ENCODE measurements at places on chromosomes 1 and 21.

- no peak for DNase-seq
These were observed 29.4 kb upstream of the PPP2R5A start for GRCh38 chr1:212255705-212256307.

DNA sequence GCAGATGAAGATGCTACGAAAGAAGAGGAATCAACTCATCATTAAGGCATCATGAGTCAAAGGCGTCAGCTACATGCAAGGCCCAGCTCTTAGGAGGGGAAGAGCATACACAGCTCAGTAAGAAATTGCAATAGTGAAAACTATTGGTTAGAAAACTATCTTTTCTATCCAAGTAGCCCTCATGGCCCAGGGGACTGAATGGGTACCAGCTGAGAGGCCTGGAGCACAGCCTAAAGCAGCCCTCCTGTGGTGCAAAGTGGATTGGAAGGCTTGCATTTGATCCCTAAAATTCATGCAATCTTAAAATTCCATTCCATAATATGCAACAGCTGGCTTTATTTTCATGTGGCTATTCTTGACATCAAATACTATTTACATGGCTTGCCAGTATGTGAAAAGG, 251.8 kb upstream of the USP24 start:
- no peak for DNase-seq

DNA sequence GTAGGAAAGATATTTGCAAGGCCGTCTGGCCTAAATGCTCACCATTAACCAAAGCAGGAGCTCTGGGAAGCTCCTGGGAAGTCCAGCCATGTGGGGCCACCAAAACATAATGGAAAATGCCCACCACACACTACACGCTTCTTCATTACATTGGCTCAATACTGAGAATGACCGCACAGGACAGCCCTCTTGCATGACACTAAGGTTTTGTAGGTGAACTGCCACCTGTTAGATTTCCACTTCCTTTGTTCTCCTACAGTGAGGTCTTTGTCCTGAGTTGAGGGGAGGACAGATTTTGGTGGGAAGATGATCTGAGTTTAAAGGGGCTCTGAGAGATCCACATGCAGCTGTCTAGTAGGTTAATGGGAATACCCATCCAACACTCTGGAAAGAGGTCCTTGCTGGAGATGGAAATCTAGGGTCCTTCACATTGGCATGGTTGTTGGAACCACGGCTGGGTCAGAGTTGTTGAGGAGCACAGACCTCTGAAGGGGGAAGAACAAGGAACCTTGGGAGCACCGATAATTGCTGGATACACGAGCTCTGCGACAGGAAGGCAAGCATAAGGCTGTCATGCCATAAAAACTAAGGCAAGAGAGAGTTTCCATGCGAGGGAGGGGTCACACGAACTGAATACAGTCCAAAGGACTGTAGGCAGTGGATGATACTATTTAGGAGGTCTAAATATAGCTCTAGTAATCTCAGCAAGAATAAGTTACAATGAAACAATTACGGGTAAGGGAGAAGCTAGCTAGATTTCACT, 105.5 kb upstream of the IRF2BP2 start:
- DNase-seq: no peak

DNA sequence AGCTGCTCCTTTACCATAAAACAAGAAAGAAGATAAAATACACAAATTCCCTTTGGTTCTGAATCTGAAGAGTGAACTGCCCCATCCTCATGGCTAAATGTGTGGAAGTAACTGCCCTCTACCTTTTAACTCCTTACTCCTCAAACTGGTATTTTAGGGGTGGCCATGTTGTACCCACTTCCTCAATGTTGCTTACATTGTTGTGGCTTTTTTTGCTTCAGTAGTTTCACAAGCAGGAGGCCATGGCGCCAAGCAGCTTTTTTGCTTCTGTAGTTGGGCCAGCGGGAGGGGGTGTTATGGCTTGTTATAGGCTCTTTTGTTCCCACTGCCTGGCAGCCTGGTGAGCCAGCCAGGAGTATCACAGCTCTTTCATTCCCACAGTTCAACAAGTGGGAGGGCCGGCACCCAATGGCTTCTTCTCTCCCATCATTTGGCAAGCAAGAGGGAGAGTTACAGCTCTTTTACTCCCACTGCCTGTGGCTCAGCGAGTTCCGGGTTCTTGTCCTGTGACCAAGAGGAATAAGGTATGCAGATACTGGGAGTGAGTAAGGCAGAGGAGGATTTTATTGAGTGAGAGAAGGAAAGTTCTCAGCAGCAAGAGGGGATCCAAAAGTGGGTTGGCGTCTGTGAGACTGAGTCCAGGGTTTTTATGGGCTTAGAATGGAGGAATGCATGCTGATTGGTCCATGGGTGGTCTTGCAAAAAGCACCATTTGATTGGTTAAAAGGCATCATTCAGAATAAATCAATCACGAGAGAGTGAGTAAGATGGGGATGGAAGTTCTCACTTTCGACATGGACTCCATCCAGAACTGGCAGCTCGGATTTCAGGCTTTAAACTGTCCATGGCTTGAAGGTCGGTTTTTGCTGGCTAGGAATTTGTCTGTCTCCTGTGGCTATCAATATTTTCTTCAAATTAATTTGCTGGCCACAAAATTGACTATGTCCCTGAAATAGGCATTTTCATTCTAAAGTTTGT, 429.6 kb downstream of the HLX start:
- no peak for DNase-seq

DNA sequence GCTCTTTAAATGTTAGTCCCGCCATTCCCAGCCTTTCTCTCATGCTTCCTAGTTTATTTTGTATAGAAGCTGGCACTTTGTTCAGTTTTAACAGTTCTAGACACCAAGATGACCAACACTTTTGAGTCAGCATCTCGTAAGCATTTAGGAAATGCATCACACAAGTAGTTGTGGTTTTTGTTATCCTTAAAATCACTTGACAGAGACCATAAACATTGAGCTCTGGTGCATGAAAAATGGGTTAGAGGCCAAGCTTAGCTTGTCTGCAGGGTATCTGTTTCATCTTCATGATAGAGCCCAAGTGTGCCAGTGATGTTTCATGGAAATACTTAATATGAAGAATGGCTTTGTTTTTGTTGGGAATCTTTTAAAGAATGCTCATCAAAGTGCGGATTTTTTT, 159.7 kb downstream of the DISP1 start:
- DNase-seq: no peak

DNA sequence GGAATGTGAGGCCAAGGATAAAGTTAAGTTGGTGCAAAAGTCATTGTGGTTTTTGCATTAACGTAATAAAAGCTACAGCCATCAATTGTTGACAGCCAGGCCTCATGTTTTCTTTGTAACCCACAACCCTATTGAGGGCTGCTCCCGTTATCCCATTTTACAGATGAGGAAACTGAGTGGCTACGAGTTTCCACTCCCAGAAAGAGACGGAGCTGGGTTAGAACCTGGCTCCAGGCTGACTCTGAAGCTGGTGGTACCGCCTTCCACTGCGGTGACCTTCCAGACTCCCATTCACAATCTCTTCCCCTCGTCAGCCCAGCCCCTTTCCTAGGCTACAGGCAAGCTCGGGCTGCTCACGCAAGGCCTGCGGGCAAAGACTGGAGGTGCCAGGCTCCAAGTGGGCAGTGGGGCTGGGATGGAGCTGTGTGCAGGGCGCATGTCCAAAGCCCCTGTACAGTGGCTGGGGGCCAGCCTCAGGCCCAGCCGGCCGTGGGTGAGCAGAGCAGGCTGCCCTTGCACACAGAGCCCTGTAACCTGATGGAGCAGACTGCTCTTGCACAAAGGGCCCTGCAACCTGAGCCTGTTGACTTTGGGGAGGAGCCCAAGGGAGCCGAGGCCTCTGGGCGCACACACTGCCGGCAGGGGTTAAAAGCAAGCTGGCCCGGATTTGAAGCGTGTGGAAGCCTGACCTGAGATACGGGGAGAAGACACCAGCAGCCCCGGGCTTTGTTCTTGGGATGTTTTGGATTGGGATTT, 97.4 kb upstream of the TMPRSS2 start:
- peak; percentile 70 for DNase-seq

GRCh38 chr1:113647164-113647563, 112.1 kb downstream of the PHTF1 start:
- no peak for DNase-seq

DNA sequence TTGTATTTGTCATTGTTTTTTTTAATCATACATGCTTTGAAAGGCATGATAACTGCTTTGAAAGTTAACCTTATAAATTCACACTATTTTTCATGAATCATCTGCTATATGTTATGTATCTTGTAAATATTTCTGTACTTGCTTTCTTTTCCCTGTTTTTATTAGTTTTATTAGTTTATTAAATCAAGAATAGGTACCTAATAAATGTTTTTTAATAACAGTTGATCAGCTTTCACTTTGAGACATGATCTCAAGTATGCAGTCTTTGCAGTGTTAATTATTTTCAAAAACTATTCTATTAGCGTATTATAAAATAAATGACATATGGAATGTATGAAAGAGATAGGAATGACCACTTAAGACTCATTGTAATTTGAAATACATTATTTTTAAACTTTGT, 110.8 kb upstream of the TENT5C start:
- DNase-seq: no peak

DNA sequence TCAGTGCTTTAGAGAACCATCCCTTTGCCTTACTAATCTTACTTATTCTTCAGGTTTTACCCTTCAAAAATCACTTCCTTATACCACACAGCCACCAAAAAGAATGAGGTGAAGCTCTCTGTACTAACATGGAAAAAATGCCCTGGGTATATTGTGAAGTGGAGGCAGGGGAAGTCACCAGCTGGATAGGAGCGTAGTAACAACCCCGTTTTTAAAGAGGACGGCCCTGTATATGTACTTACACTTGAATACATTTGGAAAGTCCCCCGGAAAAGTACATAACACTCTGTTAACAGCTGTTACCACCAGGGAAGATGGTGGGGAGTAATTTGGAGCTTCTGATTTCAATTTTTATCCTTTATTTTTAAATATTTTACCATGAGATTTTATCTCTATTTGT, 28.2 kb upstream of the KHDRBS1 start:
- no peak for DNase-seq

DNA sequence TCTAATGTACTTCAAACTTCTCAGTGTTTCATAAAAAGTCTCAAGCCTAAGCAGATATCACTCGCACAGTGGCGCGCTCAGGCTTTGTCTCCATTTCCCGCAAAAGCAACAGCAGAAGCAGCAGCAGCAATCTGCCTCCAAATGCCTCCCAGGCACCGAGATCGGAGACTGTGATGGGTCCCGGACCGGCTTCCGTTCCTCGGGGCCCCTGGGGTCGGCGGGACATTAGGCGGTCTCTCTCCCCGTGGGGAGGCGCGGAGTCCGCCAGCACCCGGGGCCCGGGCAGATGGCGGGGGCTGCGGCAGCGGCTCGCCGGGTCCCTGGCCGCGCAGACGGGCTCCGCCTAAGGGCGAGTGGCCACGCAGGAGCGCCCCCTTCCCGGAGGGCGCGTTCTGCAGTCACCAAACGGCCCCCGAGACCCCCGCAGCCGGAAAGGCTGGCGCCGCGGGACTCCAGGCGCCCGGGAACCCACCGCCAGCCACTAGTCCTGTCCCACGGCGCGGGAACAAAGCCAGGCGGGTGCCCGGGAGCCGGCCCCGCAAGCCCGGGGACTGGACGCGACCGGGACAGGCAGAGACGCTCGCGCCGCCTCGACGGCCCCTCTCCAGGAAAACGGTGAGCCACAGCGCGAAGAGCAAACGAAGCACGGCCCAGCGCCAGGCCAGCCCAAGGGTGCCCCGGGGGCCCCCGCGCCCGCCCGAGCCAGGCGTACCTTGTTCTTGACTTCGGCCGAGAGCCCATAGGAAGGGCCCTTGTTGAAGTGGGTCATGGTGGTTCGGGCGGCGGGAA, 590 bp downstream of the CNN3 start:
- peak; percentile 26 for DNase-seq

- no peak for DNase-seq
These were observed 738.7 kb downstream of the LTN1 start for GRCh38 chr21:28253961-28254360.

DNA sequence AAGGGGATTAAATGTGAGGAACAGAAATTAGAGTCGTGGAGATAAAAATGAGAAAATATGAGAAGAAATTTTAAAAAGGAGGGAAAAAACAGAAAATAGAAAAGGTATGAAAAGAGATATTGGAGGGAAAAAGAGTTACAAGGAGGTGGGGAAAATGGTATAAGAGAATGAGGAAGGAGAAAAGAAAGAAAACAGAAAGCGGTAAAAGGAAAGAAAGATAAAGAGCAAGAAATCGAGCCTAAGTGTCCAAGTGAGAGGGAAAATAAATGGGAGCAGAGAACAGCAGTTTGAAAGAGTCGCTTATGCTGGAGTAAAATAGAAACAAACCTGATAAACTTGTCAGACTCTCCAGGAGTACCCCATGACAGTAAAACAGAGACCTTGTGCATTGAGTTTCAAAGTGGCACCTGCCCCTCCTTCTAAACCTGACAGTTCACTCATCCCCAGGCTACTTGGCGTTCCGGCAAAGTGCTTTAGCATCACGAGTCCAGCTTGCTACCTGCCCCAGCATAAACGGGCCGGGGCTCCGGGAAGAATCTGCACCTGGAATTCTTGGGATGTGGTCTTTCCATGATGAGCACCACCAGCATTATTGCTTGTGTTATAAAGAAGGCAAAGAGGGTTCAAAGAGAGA, 585 bp downstream of the NEGR1 start:
- DNase-seq: peak; percentile 86

- no peak for DNase-seq
These were observed 48.0 kb downstream of the MARK1 start for GRCh38 chr1:220575718-220576497.

- DNase-seq: no peak
These were observed 645.0 kb upstream of the PTBP2 start for GRCh38 chr1:96076589-96076988.

DNA sequence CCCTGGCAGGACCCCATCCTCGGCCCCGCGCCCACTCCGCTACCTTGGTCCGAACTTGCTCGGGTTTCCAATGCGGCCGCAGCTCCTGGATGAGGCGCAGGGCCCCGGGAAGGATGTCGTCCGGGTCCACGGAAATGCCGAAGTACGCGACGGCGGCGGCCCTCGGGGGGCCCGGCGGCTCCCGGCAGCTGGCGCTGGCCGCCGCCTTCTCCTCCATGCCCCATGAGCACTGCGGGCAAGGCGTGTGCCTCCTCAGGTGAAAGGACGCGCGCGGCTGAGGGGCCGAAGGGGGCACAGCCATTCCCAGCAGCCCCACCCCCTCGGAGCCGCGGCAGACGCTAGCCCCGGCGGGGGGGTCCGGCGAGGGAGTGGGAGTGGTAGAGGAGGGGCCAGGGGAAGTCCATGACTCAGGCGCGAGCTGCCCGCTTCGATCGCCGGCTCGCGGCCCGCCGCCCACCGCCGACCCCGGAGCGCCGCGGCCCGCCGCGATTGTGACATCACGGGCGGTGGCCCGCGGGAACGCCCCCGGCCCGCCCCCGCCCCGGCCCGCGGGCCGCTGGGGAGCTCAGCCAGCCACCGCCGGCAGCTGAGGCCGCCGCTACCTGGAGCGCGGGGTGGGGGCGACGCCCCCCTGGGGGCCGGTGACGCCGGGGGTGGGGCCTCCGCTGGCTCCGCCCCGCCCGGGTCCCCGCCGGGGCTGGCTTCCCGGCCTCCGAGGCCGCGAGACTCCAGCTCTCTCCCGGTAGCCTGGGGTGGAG, at the start of gene ETNK2:
Gene ETNK2, minus strand, starts transcription at position 493 of the 758 bp plus-strand sequence. Its CDS starts 192 bp downstream, at position 301.
- DNase-seq: no peak

GRCh38 chr1:208766832-208767231, 522.6 kb upstream of the PLXNA2 start:
- DNase-seq: no peak

Measured in lower leg skin (tissue), 4 donors.